Muscle of leg (tissue), 16 donors: ENCODE measurements at places on chromosomes 2 and 18. TPM values are rescaled to one million over a fixed set of nuclear protein-coding genes. Genes with fewer than 3 reads are reported as not detected.

Gene EN1
- polyA plus RNA-seq: 7.0 TPM

Gene NEURL3
- 0.13 TPM for polyA plus RNA-seq

Gene IL36RN
- polyA plus RNA-seq: 0.16 TPM

- no peak for DNase-seq
These were observed 183.3 kb upstream of the DOK6 start for GRCh38 chr18:69217196-69218000.

Gene TIGD1
- polyA plus RNA-seq: 7.6 TPM

DNA sequence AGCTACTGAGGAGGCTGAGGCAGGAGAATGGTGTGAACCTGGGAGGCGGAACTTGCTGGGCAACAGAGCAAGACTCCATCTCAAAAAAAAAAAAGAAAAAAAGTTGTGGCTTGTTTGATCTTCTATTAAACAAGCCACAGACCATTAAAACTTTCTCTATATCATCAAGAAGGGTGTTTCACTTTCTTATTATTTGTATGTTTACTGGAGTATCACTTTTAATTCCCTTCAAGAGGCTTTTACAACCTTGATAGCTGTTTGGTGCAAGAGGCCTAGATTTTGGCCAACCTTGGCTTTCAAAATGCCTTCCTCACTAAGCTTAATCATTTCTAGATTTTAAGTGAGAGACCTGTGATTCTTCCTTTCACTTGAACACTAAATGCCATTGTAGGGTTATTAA lies 339.1 kb downstream of the TSN start:
- DNase-seq: no peak

DNA sequence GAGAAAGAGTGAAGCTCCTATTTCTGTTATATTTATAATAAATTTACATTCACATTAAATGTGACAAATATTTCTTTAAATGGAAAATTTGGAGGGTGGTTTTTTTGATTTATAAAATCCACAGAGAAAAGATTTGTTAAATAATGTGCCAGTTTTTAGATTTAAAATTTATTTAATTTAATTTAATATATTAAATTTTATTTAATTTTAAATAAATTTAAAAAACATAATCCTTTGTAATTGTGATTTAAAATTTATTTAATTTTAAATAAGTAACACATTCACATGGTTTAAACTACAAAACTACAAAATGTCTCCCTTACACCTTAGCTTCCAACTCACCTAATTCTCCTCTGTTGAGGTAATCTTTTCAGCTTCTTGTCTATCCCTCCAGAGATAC lies 123.3 kb downstream of the UBE2E3 start:
- DNase-seq: no peak

Gene CYBRD1
- polyA plus RNA-seq: 103 TPM

- DNase-seq: no peak
These were observed 43.1 kb downstream of the RMP24 start for GRCh38 chr18:36015629-36016028.

Gene PAX3
- polyA plus RNA-seq: 0.29 TPM

DNA sequence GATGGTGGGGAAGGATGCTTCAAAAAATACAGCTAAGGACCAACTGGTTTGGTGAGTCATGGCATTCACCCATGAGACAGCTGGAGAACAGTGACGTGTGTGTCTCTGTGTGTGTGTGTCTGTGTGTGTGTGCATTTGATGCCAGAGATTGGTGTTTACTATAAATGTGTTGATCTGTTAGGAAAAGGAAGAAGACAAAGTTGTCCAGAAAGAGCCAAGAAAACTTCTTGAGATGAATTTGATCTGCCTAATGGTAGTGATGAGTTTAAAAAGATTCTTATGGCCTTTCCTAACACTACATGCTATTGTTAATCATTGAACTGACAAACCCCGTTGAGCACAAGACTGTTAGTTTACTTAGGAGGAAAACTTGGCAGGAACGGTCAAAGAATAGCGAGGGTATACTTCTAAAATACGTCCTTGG lies 36.4 kb upstream of the IL1R1 start:
- no peak for DNase-seq

DNA sequence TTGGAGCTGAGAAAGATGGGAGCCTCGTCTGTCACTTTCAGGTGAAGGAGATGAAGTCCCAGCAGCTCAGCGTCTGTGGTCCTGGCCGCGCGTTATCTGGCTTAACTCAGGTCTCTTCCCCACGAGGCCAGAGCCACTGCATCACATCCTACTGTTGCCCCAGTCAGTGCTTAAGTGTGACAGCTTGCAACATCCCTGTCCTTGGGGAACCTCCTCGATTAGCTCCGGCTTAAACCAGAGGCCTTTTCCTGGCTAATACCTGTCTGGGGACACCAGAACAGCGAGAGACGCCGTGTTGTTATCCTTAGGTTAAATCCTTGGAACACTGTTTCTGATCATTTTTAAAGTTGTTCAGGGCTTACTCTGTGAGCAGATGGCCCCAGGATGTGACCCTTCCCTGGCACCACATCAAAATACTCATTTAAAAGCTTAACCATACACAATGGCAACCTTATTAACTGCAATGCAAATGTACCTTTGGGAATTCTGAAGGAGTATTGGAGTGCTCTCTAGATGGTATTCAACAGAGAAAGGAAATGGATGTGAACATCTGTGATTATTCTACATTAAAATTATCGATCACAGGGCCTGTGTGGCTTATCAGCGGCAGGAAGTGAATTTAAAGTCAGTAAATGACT lies 61.2 kb upstream of the SPP2 start:
- DNase-seq: no peak

GRCh38 chr2:31234683-31235503 lies 941 bp downstream of the EHD3 start:
- DNase-seq: no peak

Gene KLHL29
- 8.3 TPM for polyA plus RNA-seq

Gene SLC5A6
- polyA plus RNA-seq: 25.5 TPM

- no peak for DNase-seq
These were observed 70.2 kb upstream of the GALNT3 start for GRCh38 chr2:165864296-165864695.

Gene OSR1
- polyA plus RNA-seq: 37.4 TPM

- peak; percentile 55 for DNase-seq
These were observed 3.8 kb upstream of the SEMA4C start for GRCh38 chr2:96873651-96874096.

Gene CCDC121
- polyA plus RNA-seq: 6.7 TPM

GRCh38 chr2:602571-603359 lies 74.4 kb downstream of the TMEM18 start:
- no peak for DNase-seq

DNA sequence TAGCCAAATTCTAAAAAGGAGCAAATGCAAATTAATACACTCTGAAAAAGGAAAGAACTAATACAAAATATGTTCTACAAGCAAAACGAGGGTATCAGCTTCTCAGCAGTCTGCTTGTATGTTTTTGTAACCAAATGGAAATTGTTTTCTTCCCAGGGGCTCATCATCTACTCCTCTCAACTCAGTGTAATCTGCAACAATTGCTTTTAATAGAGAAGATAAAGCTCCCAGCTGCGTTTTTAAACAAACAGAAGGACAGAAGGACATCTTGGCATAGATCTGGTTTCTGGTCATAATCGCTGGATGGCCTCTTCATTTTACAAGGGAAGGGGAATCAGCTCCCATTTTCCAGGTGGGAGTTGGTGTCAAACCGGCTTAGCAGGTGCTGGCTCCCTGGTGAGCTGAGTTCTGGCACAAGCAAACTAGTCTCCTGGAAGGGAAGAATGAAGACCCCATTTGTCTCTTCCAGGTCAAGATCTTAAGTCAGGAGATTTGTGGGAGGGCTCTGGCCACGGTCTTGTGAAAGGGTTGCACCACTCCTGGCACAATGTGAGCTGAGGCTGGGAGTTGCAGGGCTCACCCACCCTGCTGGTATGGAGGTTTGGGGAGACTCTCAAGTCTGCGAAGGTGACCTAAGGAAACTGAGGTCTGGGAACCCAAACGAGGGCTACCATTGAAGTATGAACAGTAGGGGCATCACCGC lies 41.6 kb downstream of the NPPC start:
- DNase-seq: no peak

DNA sequence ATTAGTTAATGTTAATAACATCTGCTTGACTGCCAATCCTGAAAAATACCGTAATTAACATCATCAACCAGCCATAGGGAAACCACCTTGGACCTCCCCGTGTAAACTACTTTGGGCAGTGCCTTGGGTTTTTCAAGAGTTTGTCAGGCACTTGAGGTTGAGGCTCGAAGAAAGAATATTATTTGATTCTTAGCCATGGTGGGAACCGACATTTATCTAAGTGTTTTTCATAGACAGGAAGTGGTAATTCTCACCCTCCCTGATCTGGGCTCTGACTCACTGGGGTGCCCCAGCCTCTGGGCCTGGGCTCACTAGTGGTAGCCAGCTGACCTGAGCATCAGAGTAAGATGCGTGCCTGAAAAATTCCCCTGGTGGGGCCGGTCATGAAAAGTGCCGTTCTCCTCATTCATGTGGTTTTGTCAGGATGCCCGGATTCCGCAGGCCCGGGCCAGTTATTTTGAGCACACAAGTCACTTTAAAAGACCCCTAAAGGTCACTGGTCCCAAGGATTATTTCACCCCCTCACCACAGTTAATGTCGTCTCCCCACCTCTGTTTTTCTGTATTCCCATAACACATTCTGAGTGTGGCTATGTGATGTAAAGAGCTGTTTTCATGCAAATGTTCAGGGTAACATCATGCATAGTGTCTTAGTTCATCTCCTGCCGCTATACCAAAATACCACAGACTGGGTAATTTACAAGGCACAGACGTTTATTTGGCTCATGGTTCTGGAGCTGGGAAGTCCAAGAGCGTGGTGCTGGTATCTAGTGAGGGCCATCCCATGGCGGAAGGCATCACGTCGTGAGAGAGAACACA lies 21.6 kb upstream of the SPATA3 start:
- DNase-seq: no peak

DNA sequence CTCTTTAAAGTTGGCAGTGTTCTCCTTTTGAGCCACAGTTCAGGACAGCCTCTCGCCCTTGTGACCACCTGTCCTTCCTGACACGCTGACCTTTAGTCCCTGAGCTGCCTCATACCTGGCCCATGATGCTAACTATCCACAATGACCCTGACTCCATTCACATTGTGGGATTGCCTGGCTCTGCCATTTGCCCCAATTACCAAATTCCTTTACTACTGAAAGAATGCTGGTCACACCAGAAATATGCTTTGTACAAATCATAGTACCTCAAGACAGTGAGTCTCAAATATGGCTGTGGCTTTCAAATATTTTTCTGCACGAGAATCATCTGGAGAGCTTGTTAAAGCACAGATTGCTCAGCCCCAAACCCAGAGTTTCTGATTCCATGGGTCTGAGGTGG lies 54.2 kb downstream of the LTBP1 start:
- no peak for DNase-seq
